ENCODE measurements at places on chromosomes 12 and 14. TPM values are rescaled to one million over a fixed set of nuclear protein-coding genes. Genes with fewer than 3 reads are reported as not detected.

Gene DPY19L2
- 0.25 TPM for polyA plus RNA-seq

Gene BBOF1
- polyA plus RNA-seq, result 2.1 TPM

DNA sequence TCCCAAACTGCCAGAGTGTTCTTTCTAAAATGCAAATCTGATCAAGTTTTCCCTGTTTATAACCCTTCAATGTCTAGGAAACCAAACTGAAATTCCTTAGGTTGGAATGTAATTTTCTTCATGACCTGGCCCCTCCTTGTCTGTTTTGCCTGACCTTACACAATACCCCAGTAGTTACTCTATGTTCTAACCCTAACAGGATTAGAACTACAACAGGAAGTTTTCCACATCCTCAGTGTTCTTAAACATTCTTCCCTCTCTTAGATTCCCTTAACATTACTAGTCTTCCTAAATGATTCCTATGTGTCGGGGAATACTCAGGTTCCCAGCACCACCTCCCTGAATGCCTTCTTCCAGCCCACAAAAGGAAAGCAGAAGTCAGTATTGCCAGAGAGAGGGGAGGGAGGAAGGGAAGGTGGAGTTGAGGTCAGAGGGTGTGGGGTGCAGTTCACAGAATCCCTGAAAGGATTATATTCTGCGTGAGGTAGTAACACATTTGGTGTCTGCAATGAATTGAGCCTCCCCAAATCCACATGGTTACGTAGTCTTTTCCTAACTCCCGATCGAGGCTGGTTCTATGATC lies 72.6 kb downstream of the BBS10 start:
- no peak for DNase-seq
- H3K36me3 ChIP-seq, result no peaks in the 10 kb centered on the region
- H3K27me3 ChIP-seq, result peaks cover 28% of the 10 kb centered on the region
- H3K4me3 ChIP-seq, result no peak overlapping the region
- H3K4me1 ChIP-seq, result no peaks in the 10 kb centered on the region

GRCh38 chr14:54312166-54312801 lies 84.5 kb upstream of the CDKN3 start:
- H3K4me3 ChIP-seq, result no peak overlapping the region
- no peaks in the 10 kb centered on the region for H3K4me1 ChIP-seq
- H3K27ac ChIP-seq, result no peak overlapping the region

DNA sequence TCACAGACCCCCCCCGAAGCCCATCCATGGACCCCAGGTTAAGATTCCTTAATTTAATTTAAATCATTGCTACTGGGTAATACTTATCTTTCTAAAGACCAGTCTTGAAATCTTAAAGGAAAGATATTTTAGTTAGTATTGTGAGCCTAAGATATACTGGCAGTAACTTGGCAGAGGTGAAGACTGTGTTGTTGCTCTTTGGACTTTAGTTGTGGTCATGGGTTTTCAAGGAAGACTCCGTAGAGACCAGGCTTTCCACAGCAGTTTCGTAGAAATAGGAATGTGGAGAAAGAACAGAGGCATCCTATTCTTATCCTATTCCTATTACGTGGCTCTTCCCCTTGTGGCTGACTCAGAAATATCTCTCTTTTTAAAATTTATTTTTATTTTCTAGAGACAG lies 99.0 kb downstream of the SCN8A start:
- no peak for DNase-seq
- no peak overlapping the region for H3K4me3 ChIP-seq
- H3K36me3 ChIP-seq, result no peaks in the 10 kb centered on the region
- H3K27ac ChIP-seq, result no peak overlapping the region

Gene PIWIL1
- polyA plus RNA-seq, result not detected

DNA sequence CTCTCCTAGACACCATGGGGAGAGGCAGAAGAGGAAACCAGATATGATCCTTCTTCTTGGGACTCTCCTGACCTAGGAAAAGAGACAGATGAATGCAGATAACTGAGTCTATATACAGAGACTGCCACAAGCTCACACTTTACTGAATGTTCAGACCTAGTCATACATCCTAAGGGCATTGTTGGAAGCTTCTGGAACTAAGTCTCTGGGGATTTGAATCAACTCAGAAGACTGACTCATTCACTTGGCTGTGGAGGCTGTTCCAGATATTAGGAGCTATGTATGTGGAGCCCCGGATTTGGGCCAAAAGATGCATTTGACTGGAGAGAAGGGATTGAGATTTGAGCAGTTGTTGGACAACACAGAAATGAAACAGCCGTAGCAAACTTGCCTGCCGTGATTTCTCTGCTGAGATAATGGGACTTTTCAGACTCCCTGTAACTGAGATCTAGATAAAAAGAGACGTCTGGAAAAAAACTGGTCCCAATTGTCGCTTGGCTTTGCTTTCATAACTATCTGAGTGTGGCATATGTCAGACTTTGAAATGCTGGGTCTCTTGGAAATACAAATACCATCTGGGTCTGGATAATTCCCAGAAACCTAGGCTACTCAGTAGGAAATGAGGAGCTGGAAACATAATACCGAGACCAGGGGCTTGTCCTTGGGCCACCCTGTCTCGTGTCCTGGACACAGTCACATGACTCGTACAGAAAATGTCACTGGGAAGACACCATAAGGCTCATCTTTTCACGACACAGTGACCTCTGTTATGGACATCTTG lies 396.8 kb downstream of the NUAK1 start:
- DNase-seq, result no peak
- H3K36me3 ChIP-seq, result no peaks in the 10 kb centered on the region
- H3K4me1 ChIP-seq, result no peaks in the 10 kb centered on the region
- no peak overlapping the region for H3K27ac ChIP-seq
- no peaks in the 10 kb centered on the region for H3K27me3 ChIP-seq

- H3K4me1 ChIP-seq, result peaks cover 38% of the 10 kb centered on the region
- no peak overlapping the region for H3K4me3 ChIP-seq
- peaks cover 16% of the 10 kb centered on the region for H3K36me3 ChIP-seq
- no peak for DNase-seq
These were observed 57.7 kb downstream of the WDR20 start for GRCh38 chr14:102197317-102197853.

DNA sequence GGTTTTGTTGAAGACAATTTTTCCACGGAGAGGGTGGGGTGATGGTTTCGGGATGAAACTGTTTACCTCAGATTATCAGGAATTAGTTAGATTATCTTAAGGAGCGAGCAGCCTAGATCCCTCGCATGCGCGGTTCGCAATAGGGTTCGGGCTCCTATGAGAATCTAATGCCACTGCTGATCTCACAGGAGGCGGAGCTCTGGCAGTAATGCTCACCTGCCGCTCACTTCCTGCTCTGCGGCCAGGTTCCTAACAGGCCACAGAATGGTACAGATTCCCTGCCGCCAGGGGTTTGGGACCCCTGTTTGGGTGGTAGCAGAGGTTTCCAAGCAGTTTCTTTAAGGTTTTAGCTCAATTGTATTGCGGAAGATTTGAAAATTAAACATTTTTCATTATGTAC lies 439.8 kb upstream of the OR4E1 start:
- no peaks in the 10 kb centered on the region for H3K4me1 ChIP-seq
- H3K27me3 ChIP-seq, result peaks cover 31% of the 10 kb centered on the region
- no peaks in the 10 kb centered on the region for H3K36me3 ChIP-seq
- no peak for DNase-seq

- H3K4me3 ChIP-seq, result no peak overlapping the region
- no peak for DNase-seq
- peaks cover 49% of the 10 kb centered on the region for H3K27me3 ChIP-seq
- H3K27ac ChIP-seq, result no peak overlapping the region
These were observed 120.7 kb upstream of the MYL2 start for GRCh38 chr12:111041091-111041490.

Gene PZP
- not detected for polyA plus RNA-seq

Gene CLEC2B
- polyA plus RNA-seq, result 50.5 TPM

DNA sequence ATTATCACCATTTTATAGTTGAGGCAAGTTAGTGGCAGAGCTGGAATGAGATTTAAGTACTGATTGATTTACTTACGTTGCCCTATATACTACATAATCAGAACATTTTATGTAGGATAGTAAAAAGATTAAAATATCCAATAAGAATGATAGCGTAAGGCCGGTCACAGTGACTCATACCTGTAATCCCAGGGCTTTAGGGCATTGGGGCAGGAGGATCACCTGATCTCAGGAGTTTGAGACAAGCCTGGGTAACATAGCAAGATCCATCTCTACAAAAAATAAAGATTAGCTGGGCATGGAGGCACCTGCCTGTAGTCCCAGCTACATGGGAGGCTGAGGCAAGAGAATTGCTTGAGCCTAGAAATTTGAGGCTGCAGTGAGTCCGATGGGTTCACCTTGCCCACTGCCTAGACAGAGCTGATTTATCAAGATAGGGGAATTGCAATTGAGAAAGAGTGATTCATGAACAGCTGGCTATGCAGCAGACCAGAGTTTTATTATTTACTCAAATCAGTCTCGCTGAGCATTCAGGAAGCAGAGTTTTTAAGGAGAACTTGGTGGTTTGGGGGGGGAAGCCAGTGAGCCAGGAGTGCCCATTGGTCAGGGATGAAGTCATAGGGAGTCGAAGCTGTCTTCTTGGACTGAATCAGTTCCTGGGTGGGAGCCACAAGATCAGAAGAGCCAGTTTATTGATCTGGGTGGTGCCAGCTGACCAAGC lies 24.7 kb upstream of the SGPP1 start:
- peaks cover 12% of the 10 kb centered on the region for H3K4me1 ChIP-seq
- no peaks in the 10 kb centered on the region for H3K27me3 ChIP-seq
- H3K4me3 ChIP-seq, result no peak overlapping the region
- no peak overlapping the region for H3K27ac ChIP-seq
- DNase-seq, result no peak

Gene MGAT4C
- polyA plus RNA-seq, result not detected

DNA sequence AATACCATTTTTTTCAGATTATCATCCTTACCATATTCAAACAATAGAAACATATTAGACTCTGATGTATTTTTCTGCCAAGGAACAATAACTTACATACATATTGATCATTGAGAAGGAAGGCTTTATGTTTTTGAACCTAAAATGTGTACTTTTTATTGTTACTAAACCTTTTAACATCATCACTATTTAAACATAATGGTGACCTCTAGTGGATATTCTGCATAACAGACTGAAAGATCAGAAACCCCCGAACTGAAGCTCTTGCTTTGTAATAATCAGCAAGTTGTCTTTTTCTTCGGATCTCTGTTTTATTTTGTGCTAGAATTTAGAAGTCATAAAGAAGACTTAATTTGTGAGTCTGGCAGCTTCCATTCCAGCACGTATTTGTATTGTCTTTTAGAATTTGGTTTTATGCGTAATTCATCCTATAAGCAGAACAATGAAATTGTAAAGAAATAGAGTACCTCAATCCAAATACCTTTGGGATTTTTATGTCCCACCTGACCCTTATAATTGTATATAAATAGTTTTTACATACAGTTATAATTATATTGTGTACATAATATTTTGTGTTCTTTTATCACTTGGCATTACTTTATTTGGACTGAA lies 125.9 kb upstream of the ATF1 start:
- peaks cover 14% of the 10 kb centered on the region for H3K36me3 ChIP-seq
- peak overlapping the region; percentile 65 for H3K27ac ChIP-seq
- DNase-seq, result peak; percentile 43
- H3K27me3 ChIP-seq, result no peaks in the 10 kb centered on the region

GRCh38 chr14:100147181-100147631 lies 12.2 kb downstream of the DEGS2 start:
- H3K27me3 ChIP-seq, result no peaks in the 10 kb centered on the region
- peak overlapping the region; percentile 91 for H3K27ac ChIP-seq
- DNase-seq, result no peak
- no peaks in the 10 kb centered on the region for H3K36me3 ChIP-seq

- no peaks in the 10 kb centered on the region for H3K36me3 ChIP-seq
- no peak overlapping the region for H3K4me3 ChIP-seq
- H3K27me3 ChIP-seq, result peaks cover 9% of the 10 kb centered on the region
- H3K4me1 ChIP-seq, result no peaks in the 10 kb centered on the region
- DNase-seq, result no peak
These were observed 115.5 kb downstream of the DHRS2 start for GRCh38 chr14:23751616-23752015.

- peak; percentile 5 for DNase-seq
- H3K4me1 ChIP-seq, result peaks cover 60% of the 10 kb centered on the region
- H3K27ac ChIP-seq, result peak overlapping the region; percentile 67
- no peaks in the 10 kb centered on the region for H3K27me3 ChIP-seq
- no peak overlapping the region for H3K4me3 ChIP-seq
These were observed 61.7 kb downstream of the PPP1R12A start for GRCh38 chr12:79873201-79873600.

GRCh38 chr14:77903937-77904617 lies 104.2 kb downstream of the ADCK1 start:
- no peak overlapping the region for H3K4me3 ChIP-seq
- H3K27me3 ChIP-seq, result no peaks in the 10 kb centered on the region
- DNase-seq, result no peak
- no peak overlapping the region for H3K27ac ChIP-seq

GRCh38 chr12:132469423-132469822 lies 20.5 kb upstream of the FBRSL1 start:
- peak; percentile 73 for DNase-seq
- peaks cover 6% of the 10 kb centered on the region for H3K36me3 ChIP-seq
- H3K4me1 ChIP-seq, result peaks cover 52% of the 10 kb centered on the region

- H3K27me3 ChIP-seq, result no peaks in the 10 kb centered on the region
- H3K4me3 ChIP-seq, result peak overlapping the region; percentile 42
- no peaks in the 10 kb centered on the region for H3K36me3 ChIP-seq
- no peak for DNase-seq
These were observed 96.1 kb upstream of the SLC16A7 start for GRCh38 chr12:59499774-59500173.

Gene CYP46A1
- not detected for polyA plus RNA-seq

DNA sequence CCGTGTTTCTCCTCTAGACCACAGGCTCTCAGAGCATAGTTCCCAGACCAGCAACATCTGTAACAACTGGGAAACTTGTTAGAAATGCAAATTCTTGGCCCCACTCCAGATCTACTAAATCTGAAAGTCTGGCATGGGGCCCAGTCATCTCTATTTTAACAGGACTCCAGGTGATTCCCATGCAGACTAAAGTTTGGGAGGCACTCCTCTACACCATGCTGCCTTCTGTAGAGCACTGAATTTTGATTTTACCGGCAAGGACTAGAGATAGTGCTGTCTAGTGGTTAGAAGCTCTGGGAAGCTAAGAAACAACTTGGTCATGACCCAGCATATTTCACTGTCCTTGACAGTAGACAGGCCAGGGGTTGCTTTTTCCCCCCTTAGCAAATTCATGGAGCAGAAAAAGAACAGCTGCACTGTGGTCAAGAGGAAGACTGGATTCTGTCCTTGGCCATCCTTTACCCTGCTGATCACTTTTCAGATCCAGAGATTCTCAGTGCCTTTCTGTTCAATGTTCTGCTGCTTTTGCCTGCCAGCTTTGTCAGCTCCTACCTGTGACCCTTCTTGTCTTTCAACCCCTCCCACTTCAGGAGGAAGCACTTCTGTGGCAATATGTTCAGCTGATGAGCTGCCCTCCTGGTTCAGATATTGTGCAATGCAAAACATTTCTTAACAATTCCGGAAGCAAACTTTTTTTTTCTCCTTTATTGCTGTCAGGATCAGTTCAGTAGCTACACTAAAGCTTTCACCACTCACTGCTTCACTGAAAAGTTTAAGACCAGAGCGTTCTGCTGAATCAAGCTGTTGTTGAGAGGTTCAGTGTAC lies 133.8 kb upstream of the NUDT4 start:
- H3K4me3 ChIP-seq, result no peak overlapping the region
- no peaks in the 10 kb centered on the region for H3K27me3 ChIP-seq
- peaks cover 32% of the 10 kb centered on the region for H3K4me1 ChIP-seq
- H3K36me3 ChIP-seq, result peaks cover 5% of the 10 kb centered on the region
- H3K27ac ChIP-seq, result no peak overlapping the region

Gene STAC3
- not detected for polyA plus RNA-seq

Gene GMFB
- 45.5 TPM for polyA plus RNA-seq

- H3K4me1 ChIP-seq, result peaks cover 44% of the 10 kb centered on the region
- DNase-seq, result no peak
- H3K27me3 ChIP-seq, result no peaks in the 10 kb centered on the region
- H3K36me3 ChIP-seq, result peaks cover 13% of the 10 kb centered on the region
These were observed 778 bp downstream of the AGAP2 start for GRCh38 chr12:57737467-57738460.

Gene SAMD15
- polyA plus RNA-seq, result 0.12 TPM
